Nephron progenitor cell (in vitro differentiated cells): ENCODE measurements at places on chromosomes 11 and 22.

DNA sequence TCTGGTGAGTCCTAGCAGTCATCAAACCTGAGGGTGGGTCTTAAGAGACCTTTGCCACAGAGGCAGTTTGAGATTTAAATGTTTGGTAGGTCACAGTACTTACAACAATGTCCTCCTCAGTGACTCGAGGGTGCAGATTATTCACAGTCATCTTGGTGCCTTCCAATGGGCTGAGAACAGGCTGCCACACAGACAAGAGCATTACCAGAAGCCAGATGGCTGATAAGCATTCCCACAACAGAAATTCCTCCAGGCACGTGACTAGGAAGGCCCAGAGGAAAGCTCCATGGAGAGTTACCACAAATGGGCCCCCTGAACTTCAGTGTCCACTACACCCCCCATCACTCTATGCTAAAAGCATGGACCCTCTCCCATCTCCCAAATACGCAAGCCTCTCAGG is 19.2 kb downstream of the POLDIP3 start:
- no peaks in the 10 kb centered on the region for H3K4me1 ChIP-seq
- DNase-seq: no peak
- H3K4me3 ChIP-seq: no peak overlapping the region
- no peaks in the 10 kb centered on the region for H3K27me3 ChIP-seq

- no peak for DNase-seq
- H3K36me3 ChIP-seq: no peaks in the 10 kb centered on the region
- no peak overlapping the region for H3K27ac ChIP-seq
- H3K4me3 ChIP-seq: no peak overlapping the region
- H3K4me1 ChIP-seq: peaks cover 2% of the 10 kb centered on the region
- H3K27me3 ChIP-seq: peaks cover 17% of the 10 kb centered on the region
Observed at GRCh38 chr11:126720539-126721235, 279.9 kb downstream of the KIRREL3 start.

- H3K4me1 ChIP-seq: no peaks in the 10 kb centered on the region
- H3K27me3 ChIP-seq: peaks cover 11% of the 10 kb centered on the region
- no peaks in the 10 kb centered on the region for H3K36me3 ChIP-seq
- H3K27ac ChIP-seq: no peak overlapping the region
- no peak for DNase-seq
Observed at GRCh38 chr11:7089328-7090251, 792 bp downstream of the RBMXL2 start.

- peaks cover 28% of the 10 kb centered on the region for H3K4me1 ChIP-seq
- no peak for DNase-seq
- H3K36me3 ChIP-seq: peaks cover 4% of the 10 kb centered on the region
Observed at GRCh38 chr22:33529424-33530113, 390.7 kb downstream of the LARGE1 start.

DNA sequence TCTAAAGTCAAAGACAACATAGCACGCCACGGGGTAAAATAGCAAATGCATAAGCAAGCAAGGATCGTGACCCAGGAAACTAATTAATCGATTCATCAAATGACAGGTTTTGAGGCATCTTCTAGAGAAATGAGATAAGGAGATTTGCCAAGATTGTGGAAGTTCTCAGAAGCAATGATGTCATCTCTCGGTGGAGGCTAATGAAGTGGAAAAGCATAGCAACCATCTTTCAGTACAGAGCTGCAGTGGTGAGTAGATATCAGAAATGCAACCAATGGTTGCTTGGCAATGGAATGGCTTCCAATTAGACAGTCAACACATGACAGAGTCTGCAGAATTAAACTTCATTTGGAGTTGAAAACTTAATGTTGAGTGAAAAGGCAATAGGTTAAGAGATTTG is 116.0 kb downstream of the KIRREL3 start:
- no peak overlapping the region for H3K4me3 ChIP-seq
- H3K27me3 ChIP-seq: peaks cover 2% of the 10 kb centered on the region
- no peak for DNase-seq
- H3K4me1 ChIP-seq: peaks cover 31% of the 10 kb centered on the region
- no peaks in the 10 kb centered on the region for H3K36me3 ChIP-seq
- no peak overlapping the region for H3K27ac ChIP-seq

DNA sequence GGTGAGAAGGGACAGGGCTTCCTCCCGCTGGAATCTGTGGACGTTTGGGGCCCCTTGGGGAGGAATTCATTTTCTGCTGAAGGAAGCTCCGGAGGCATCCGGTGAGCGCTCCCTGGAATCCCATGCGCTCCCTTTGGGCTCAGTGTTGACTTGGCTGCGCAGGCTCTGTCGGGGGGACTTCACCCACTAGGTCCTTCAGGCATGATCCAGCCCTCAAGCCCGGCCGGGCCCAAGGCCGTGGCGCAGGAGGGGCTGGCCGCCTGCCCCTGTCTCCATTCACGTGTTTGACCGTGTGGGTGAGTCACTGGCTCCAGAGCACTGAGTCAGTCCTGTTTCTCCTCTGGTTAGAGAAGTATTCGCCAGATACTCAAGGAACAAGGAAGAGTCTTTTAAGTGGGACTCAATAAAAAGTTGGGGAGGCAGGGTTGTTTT is 1.4 kb downstream of the CTTN start:
- peaks cover 15% of the 10 kb centered on the region for H3K36me3 ChIP-seq
- H3K27me3 ChIP-seq: peaks cover 12% of the 10 kb centered on the region
- peak overlapping the region; percentile 91 for H3K4me3 ChIP-seq
- DNase-seq: peak; percentile 28
- H3K27ac ChIP-seq: peak overlapping the region; percentile 78

- H3K27ac ChIP-seq: no peak overlapping the region
- peaks cover 17% of the 10 kb centered on the region for H3K27me3 ChIP-seq
- H3K4me3 ChIP-seq: no peak overlapping the region
Observed at GRCh38 chr22:48391171-48391711, 1436.4 kb downstream of the BRD1 start.

- no peak for DNase-seq
- H3K4me3 ChIP-seq: no peak overlapping the region
- H3K36me3 ChIP-seq: no peaks in the 10 kb centered on the region
- H3K27me3 ChIP-seq: peaks cover 3% of the 10 kb centered on the region
- H3K4me1 ChIP-seq: no peaks in the 10 kb centered on the region
- no peak overlapping the region for H3K27ac ChIP-seq
Observed at GRCh38 chr11:40388097-40388818, 1071.2 kb downstream of the LRRC4C start.

DNA sequence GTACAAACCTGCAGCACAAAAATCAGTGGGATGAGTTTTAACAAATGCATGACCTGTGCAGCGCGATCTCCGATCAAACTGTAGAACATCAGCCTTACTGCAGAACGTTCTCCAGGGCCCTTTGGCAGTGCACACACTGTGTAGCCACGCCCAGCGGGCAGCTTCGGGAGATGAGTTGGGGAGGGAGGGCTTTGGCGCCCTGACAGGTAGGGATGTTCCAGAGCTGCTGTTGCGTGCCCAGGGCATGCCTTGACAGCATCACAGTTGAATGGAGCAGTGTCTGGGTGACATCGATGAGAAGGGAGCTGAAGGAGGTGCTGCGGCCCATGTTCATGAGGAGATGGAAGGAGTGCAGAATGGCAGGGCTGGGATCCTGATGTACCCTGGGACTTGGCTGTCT is 80.2 kb downstream of the TBC1D22A start:
- H3K4me1 ChIP-seq: peaks cover 25% of the 10 kb centered on the region
- no peak overlapping the region for H3K4me3 ChIP-seq
- DNase-seq: no peak
- H3K27ac ChIP-seq: peak overlapping the region; percentile 43
- H3K36me3 ChIP-seq: peaks cover 52% of the 10 kb centered on the region

DNA sequence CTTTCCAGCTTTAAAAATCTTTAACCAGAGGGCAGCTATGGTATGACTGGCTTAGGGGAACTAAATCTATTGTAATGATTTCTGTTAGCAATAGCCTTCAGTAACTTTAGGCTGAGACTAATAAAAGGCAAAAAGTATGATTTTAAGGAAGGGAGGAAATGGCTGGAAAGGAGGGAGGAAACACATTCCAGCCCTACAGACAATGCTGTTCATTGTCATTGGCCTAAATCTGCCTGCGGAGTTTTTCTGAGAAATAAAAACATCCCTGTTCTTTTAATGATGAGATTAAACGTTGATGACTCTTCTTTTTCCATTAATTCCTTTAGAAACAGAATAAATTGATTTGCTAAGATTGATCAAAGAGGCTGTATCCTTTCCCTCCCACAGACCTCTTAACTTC is 99.6 kb upstream of the GRAMD1B start:
- peaks cover 33% of the 10 kb centered on the region for H3K4me1 ChIP-seq
- no peak overlapping the region for H3K4me3 ChIP-seq
- DNase-seq: no peak
- no peak overlapping the region for H3K27ac ChIP-seq

DNA sequence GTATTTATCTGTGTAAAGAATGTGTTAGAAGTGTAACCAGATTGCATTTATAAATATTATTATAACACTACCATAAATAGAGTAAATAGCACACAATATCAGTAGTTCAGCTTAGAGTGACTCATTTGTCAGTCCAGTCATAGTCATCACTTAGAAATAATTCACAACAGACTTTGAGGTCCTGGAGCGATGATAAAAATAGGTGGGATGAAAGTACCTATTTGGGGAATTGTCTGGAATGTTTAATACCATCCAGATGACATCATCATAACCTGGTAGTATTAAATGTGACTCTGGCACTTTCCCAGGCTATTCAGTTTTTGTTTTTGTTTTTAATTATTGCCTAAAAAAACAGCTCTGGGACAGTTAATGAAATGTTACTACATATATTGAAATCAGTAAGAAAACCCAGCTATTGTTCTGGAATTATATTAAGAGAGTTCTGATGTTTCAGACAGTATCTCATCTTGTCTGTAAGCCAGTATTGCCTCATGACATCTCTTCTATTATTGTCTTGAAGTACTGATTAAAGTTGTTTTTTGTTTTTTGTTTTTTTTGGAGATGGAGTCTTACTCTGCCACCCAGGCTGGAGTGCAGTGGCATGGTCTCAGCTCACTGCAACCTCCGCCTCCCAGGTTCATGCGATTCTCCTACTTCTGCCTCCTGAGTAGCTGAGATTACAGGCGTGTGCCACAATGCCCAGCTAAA is 74.8 kb downstream of the SIK2 start:
- no peaks in the 10 kb centered on the region for H3K27me3 ChIP-seq
- no peak for DNase-seq
- H3K27ac ChIP-seq: no peak overlapping the region
- H3K36me3 ChIP-seq: peaks cover 37% of the 10 kb centered on the region
- no peak overlapping the region for H3K4me3 ChIP-seq
- no peaks in the 10 kb centered on the region for H3K4me1 ChIP-seq

DNA sequence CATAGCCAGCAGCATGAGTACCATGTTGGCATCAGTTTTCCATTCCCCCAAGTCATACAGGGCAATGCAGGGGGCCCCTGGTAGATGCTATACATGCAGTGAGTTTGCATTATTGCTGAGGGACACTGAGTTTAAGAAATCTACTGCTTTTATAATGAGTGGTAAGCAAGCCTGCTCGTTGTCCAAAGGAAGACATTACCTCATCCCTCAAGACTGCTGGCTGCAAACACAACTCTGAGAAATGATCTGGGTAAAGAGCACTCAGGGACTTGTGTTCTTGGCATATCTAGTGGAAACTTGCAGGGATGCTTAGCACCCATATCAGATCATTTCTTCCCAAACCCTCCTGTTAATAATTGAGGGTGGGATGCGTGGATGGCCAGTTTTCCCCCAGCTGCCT is 77.9 kb downstream of the CWC15 start:
- no peaks in the 10 kb centered on the region for H3K4me1 ChIP-seq
- H3K27ac ChIP-seq: no peak overlapping the region
- H3K36me3 ChIP-seq: peaks cover 43% of the 10 kb centered on the region
- no peak for DNase-seq
- H3K27me3 ChIP-seq: no peaks in the 10 kb centered on the region

GRCh38 chr22:28801845-28802594 is 1.7 kb upstream of the XBP1 start:
- H3K36me3 ChIP-seq: peaks cover 16% of the 10 kb centered on the region
- peak overlapping the region; percentile 69 for H3K4me3 ChIP-seq
- H3K27ac ChIP-seq: peak overlapping the region; percentile 64
- H3K4me1 ChIP-seq: peaks cover 33% of the 10 kb centered on the region
- no peaks in the 10 kb centered on the region for H3K27me3 ChIP-seq
- DNase-seq: no peak

DNA sequence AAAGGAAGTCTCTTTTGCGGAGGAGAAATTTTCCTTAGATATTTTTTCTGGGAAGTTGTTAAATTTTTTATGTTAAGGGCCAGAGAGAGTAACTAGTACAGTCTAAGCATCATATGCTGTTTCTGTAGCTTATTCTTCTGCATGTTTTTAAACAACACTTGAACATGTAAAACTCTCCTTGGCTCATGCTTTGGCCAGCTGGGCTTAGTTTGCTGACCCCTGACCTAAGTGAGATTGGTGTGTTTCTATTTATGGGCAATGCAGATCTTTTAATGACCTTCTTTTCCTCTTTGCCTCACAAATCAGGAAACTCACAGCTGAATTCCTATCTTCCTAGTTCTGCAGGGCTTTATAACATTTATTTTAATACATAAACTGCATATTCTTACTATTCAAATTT is 942.5 kb downstream of the OPCML start:
- no peaks in the 10 kb centered on the region for H3K36me3 ChIP-seq
- H3K27me3 ChIP-seq: peaks cover 10% of the 10 kb centered on the region
- DNase-seq: no peak
- no peak overlapping the region for H3K27ac ChIP-seq

- H3K27me3 ChIP-seq: no peaks in the 10 kb centered on the region
- peaks cover 27% of the 10 kb centered on the region for H3K36me3 ChIP-seq
- no peak overlapping the region for H3K27ac ChIP-seq
- no peak for DNase-seq
- H3K4me3 ChIP-seq: no peak overlapping the region
Observed at GRCh38 chr11:129189646-129190045, 2.5 kb downstream of the ARHGAP32 start.

DNA sequence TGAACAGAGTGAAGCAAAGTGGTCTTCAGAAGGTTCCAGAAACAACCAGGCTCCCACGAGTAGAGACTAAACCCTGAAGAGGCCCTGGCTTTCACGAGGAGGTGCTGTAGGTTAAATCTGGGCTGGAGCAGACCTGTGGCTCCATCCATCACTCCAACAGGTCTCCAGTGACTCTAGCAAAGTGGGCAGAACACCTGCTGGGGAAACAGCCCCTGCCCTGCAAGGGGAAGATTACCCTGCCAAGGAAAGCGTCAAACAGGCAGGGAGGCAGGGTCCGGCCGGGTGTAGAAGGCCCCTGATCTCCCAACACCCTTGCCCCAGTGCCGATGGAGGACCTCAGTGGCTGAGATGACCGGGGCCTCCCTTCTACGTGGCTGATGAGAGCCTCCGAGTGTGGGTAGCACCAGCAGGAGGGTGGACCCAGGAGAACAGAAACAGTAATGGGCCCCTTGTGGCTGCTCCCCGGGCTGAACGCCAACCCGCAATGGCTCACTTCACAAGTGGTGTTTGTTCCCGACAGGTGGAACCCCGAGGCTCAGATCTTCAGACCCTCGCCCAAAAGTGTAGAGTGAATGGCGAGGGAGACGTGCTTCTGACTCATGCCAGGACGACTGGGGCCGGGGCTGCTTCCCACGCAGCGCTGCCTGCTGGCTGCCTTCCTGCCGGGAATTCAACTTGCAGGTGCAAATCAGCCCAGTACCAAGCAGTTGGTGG is 112.0 kb downstream of the SHANK2 start:
- no peak overlapping the region for H3K27ac ChIP-seq
- H3K4me1 ChIP-seq: peaks cover 3% of the 10 kb centered on the region
- peaks cover 32% of the 10 kb centered on the region for H3K27me3 ChIP-seq
